ENCODE measurements at places on chromosomes 2 and 18.

DNA sequence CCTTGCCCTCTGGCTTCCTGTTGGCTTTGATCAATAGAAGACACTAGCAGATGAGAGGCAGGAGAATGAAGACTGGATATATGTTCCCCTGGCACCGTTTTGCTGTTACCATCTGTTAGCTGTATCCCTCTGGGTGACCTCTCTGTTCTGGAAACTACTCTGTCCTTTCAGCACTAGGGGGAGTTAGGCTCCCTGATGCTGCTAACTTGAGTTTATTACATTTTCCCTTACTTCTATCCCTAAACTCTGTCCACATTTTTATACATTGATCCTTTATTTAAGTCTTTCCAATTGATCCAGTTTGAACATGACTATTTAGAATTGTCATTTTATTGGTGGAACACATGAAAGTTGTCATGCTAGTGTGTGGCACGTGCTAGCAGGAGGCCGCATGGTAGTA, 1014.3 kb upstream of the CDH2 start:
- peak; percentile 56 for DNase-seq

DNA sequence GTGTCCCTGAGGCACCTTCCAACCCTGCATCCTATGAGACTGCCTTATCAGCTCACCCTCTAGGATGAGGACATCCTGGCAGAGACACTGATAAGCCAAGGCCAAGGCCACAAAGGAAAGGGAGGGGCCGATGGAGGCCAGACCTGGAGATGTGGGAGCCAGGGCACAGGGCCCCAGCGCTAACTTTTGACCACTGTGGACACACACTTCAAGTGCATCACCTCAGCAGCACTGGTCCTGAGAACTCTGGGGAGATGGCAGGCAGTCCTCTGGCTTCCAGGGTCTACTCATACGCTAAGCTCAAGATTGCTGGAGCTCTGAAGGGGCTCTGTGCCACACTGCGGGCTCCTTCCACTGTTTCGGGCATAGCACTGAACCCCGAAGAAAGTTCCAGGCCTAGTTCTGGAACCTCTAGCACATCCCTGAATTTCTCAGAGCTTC, 100.2 kb upstream of the ID2 start:
- DNase-seq, result no peak

DNA sequence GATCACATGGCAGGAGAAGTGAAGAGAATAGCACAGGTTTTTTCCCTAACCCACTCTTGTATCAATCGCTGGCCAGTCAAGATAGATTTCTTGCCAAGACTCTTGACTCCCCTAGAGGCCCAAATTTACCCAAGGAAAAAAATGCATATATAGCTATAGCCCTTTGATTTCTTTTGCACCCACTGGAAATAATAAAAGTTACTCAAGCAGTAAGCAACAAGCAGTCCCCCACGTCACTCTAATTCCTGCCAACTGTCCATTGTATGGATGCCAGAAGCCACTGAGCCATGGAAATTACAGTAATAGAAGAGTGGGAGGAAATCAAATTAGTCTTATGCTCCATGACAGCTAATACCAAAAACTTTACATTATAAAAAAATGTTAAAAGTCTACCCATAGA, 125.3 kb upstream of the SLC39A10 start:
- no peak for DNase-seq

- peak; percentile 59 for DNase-seq
Observed at GRCh38 chr2:211157211-211157610, 600.8 kb downstream of the CPS1 start.

GRCh38 chr2:222504719-222505118, 80.4 kb downstream of the SGPP2 start:
- DNase-seq, result no peak

- peak; percentile 92 for DNase-seq
Observed at GRCh38 chr18:13500227-13500865, 226.0 kb downstream of the FAM210A start.

- peak; percentile 91 for DNase-seq
Observed at GRCh38 chr2:121721926-121722325, 14.7 kb downstream of the NIFK start.

DNA sequence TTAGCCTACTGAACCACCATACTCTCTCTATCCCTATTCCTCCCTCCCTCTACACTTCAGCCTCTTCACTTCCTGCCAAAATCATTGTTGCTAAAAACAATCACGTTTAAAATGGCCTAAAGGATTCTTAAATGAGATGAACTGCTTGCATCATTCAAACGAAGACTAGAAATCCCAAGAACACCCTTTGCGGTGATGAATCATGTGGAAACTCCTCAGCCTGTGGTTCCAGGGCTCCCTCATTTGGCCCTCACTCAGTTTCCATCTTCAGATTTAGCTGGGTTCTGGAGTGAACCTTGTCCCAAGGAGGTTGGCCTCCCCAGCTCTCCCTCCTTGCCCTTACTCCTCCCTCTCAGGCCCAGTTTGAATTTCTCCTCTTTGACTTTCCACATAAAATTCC, 125.6 kb upstream of the CDC42EP3 start:
- DNase-seq, result peak; percentile 95

GRCh38 chr2:79373358-79374130, 139.3 kb upstream of the CTNNA2 start:
- DNase-seq, result no peak

DNA sequence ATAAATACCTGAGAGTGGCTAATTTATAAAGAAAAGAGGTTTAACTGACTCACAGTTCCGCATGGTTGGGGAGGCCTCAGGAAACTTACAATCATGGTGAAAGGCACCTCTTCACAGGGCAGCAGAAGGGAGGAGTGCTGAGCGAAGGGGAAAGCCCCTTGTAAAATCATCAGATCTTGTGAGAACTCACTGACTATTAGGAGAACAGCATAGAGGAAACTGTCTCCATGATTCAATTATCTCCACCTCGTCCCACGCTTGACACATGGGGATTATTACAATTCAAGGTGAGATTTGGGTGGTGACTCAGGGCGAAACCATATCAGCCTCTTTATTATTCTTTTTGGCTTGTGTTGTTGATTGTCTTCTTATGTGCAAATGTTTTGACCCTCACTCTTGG, 76.2 kb downstream of the WDR7 start:
- DNase-seq, result no peak

DNA sequence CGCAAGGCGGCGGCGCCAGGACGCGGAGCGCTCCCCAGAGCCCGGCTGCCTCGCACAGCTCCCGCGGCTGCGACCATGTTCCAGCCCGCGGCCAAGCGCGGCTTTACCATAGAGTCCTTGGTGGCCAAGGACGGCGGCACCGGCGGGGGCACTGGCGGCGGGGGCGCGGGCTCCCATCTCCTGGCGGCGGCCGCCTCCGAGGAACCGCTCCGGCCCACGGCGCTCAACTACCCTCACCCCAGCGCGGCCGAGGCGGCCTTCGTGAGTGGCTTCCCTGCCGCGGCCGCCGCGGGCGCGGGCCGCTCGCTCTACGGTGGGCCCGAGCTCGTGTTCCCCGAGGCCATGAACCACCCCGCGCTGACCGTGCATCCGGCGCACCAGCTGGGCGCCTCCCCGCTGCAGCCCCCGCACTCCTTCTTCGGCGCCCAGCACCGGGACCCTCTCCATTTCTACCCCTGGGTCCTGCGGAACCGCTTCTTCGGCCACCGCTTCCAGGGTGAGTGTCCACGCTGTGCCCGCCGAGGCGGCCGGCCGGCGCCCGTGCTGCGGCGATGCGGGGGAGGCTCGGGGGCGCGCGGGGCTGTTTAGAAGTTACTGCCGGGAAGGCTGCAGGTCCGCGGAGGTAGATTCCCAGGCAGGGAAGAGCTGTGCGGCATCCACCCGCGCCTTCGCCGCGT, 696 bp downstream of the EMX1 start:
- DNase-seq, result no peak

GRCh38 chr2:232776435-232776834, at the start of gene KCNJ13:
TSS of gene KCNJ13 (minus strand) at chr2:232776565. CDS start at chr2:232771362, 5,203 bp downstream.
- DNase-seq, result peak; percentile 15

- DNase-seq, result no peak
Observed at GRCh38 chr2:130831356-130831755, 5.4 kb upstream of the ARHGEF4 start.

DNA sequence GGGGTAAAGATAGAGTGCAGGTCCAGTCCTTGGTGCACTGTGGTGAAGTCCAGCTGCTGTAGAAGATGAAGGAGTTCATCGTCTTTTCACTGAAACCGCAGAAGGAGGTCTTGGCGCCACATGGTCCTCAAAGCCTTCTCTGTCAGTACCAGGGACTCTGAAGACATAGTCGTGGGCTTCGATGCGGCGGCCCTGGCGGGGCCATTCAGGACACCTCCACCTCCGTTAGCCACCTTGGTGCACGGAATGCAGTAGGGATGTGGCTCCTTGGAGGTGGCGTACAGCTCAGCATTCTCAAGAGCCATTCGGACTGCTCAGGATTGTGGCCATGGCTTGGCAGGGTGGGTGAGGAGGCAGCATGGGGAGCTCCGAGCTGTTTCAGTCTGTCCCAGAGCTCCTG, 418.8 kb downstream of the SUCLG1 start:
- DNase-seq, result no peak

GRCh38 chr2:160667811-160668210, 174.2 kb upstream of the RBMS1 start:
- DNase-seq, result peak; percentile 54

DNA sequence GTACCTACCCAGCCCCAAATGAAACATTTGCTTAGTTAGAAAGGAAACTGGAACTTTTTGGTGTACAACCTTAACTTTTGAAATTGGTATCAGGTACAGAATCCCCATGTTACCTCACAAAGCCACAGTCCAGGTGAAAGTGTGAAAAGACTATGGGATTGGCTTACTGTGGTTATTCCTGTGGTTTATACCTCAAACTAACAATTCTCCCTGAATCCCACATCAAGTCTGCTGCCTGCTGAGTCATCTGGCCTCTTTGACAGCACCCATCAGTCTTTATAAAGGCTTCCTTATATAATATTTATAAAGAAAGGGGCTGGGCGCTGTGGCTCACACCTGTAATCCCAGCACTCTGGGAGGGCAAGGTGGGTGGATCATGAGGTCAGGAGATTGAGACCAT, 164.6 kb downstream of the TMEM247 start:
- DNase-seq, result peak; percentile 62

Measured in iris pigment epithelial cell (primary cell).